Peyer's patch (tissue), 4 donors: ENCODE measurements at places on chromosomes 1 and 21. TPM values are rescaled to one million over a fixed set of nuclear protein-coding genes. Genes with fewer than 3 reads are reported as not detected.

DNA sequence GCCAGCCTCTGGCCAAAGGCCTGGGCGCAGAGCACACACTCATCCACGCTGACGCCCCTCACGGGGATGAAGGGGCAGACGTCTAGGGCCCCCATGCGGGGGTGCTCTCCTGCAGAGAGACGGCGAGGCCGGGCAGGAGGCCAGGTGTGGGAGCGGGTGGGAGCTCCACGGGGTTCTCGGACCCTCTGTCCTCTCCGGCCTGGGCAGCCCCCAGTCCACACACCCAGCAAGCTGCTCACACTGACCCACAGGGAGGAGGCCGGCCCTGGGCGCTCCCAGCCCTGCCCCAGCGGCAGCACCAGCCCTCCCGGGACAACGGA lies 2.5 kb downstream of the FTCD start:
- H3K4me3 ChIP-seq, result no peak overlapping the region
- no peaks in the 10 kb centered on the region for H3K27me3 ChIP-seq
- DNase-seq, result no peak
- H3K27ac ChIP-seq, result no peak overlapping the region
- H3K4me1 ChIP-seq, result no peaks in the 10 kb centered on the region
- no peaks in the 10 kb centered on the region for H3K36me3 ChIP-seq

GRCh38 chr1:69702085-69702484 lies 134.4 kb downstream of the LRRC7 start:
- H3K27ac ChIP-seq, result no peak overlapping the region
- no peaks in the 10 kb centered on the region for H3K4me1 ChIP-seq
- H3K4me3 ChIP-seq, result no peak overlapping the region
- no peaks in the 10 kb centered on the region for H3K27me3 ChIP-seq
- DNase-seq, result no peak

Gene DMRTA2
- total RNA-seq, result not detected

Gene LDLRAD2
- total RNA-seq, result not detected

Gene RAVER2
- 43.6 TPM for total RNA-seq

Gene PLOD1
- 75.2 TPM for total RNA-seq
